Activated CD4-positive, alpha-beta memory T cell treated with anti-CD3 and anti-CD28 coated beads, Interleukin-2, amount 10 ng/mL, durations not matched to agents 7 days and 5 days (primary cell): ENCODE measurements at places on chromosomes 13 and 19.
A peak's percentile ranks its signal among the peaks of the same experiment; 100 is the strongest.

- DNase-seq, result no peak
Measured at GRCh38 chr13:44199627-44200207, 173.9 kb upstream of the SERP2 start.

- no peak for DNase-seq
Measured at GRCh38 chr13:74004109-74004508, 130.1 kb downstream of the KLF12 start.

- peak; percentile 28 for DNase-seq
Measured at GRCh38 chr19:11435833-11436313, 438 bp downstream of the PRKCSH start.

DNA sequence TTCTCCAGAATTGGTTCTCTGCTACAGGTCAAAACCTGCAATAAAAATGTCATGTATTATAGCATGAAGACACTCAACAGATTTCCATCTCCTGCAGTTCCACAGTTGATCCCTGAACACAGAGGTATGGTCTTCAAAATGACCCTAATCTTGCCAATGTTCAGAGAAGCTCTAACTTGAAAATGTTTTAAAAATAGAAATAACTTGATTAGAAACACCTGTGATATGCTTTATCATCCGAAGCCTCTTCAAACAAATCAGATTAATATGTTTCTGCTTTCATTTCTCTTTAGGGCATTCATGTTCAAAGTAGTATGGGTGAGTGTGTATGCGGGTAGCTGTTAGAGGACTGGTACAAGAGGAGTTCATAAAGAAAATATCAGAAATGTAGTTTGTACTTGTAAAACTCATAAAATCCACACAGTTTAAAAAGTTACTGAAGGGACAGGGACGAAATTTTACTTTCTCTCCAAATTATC is 60.4 kb downstream of the KCNRG start:
- no peak for DNase-seq

- DNase-seq, result no peak
Measured at GRCh38 chr19:9903336-9903735, 33.0 kb downstream of the OLFM2 start.

DNA sequence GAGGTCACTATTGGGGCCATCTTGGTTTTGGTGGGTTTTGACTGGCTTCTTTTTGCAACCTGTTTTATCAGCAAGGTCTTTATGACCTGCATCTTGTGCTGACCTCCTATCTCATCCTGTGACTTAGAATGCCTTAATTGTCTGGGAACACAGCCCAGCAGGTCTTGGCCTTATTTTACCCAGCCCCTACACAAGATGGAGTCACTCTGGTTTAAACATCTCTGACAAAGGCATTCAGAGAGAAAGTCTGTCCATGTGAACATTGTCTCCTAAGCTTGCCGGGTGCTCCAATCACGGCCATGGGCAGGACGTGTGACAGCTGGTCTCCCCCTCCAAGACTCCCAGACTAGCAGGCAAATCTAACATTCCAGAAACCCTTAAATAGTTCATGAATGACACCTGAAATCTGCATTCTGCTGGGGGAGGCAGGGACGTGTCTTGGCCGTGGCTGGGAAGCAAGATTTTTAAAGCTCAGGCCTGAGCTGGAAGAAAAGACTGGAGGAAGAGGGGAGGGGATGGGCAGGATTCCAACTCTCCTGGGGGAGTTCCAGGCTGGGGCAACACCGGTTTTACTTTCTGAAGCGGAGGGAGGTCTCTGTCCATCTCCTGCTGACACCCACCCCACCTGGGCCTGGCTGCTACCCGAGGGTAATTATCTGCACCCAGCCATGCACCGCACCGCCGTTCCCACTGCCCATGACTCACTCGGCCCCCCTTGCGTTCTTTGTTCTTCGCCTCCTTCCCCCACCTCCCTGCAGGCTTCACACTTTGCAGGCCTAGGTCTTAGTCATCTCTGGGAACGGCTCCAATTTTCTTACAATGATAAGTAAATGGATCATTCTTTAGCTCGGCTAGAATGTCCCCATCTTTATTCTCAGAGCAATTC is 11.6 kb upstream of the OR1M1 start:
- no peak for DNase-seq

DNA sequence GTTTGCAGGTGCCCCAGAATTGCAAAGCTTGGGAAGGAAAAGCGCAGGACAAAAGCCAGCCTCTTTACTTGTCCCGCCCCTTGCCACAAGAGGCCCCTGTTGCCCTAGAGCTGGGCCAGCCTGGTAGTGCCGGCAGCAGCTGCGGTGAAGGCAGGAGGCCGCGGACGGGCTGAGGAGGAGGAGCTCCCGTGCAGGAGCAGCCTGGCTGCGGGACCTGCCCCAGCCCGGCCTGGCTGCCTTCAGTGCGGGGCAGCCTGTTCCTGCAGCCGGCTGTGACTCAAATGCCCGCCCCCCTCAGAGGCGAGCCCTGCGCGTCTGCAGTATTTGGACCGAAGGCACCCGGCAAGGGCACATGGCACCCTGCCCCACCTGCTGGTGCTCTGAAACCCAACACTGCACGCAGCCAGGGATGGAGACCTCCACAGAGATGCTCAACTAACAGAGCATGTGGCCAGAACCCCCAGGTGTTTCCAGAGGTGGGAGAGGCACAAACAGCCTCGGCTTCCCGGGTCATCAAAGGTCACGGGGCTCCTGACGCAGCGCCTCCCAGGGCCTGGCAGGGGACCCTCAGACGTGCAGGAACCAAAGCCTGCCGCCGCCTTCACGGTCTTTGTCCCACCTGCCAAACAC is 29.7 kb downstream of the NAXD start:
- DNase-seq, result peak; percentile 64

GRCh38 chr19:35468637-35469036 is 20.6 kb downstream of the FFAR2 start:
- DNase-seq, result peak; percentile 77

DNA sequence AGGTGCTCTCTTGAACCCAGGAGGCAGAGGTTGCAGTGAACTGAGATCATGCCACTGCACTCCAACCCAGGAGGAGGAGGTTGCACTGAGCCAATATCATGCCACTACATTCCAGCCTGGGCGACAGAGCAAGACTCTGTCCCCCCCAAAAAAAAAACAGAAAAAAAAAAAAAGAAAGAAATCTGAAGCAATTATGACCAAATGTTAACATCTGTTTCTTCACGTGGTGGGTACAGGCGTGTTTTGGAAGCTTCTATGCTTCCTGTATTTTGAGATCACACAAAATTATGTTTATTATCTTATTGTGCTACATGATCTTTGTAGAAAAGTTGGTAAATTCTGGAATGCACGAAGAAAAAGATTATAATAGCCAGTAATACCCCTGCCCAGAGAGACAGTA is 2.7 kb upstream of the ACP5 start:
- DNase-seq, result no peak

DNA sequence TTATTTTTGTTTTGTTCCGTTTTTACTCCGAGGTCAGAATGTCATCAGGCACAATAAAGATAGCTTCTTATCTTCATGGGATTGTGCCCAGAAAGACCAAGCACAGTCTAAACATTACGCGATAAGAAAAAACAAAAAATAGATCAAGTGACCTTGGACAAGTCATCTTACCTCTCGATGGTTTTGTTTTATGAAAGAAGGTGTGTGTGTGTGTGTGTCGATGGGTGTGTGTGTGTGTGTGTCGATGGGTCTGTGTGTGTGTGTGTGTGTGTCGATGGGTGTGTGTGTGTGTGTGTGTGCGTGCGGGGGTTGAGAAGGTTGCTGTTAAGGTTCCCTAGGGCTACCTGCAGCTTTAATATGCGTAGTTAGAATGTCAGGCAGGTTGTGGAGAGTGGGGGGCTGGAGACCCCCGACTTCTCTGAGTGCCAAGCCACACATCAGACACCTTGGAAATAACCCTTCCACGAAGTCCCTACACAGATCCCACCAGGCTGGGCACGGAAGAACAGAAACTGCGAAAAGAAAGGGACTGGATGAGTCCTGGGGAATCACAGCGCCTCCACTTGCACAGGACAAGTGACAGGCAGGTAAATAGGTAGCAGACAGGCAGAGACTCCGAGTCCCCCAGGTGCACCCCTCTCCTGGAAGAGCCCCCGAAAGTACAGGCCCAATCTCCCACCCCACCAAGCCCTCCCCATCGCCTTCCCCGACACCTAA is 458 bp upstream of the ATP8A2 start:
- no peak for DNase-seq

DNA sequence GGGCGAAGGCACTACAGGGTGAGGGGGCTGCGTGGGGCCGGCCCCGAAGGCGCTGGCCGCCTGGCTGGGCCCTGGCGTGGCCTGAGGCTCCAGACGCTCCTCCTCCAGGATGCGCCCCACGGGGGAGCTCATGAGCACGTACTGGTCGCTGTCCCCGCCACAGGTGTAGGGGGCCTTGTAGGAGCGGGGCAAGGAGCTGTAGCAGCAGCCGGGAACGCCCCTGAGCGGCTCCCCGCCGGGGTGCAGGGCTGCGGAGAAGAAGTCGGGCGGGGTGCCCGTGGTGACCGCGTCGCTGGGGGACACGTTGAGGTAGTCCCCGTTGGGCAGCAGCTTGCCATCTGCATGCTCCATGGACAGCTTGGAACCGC is 3.0 kb downstream of the IRS2 start:
- DNase-seq, result no peak

DNA sequence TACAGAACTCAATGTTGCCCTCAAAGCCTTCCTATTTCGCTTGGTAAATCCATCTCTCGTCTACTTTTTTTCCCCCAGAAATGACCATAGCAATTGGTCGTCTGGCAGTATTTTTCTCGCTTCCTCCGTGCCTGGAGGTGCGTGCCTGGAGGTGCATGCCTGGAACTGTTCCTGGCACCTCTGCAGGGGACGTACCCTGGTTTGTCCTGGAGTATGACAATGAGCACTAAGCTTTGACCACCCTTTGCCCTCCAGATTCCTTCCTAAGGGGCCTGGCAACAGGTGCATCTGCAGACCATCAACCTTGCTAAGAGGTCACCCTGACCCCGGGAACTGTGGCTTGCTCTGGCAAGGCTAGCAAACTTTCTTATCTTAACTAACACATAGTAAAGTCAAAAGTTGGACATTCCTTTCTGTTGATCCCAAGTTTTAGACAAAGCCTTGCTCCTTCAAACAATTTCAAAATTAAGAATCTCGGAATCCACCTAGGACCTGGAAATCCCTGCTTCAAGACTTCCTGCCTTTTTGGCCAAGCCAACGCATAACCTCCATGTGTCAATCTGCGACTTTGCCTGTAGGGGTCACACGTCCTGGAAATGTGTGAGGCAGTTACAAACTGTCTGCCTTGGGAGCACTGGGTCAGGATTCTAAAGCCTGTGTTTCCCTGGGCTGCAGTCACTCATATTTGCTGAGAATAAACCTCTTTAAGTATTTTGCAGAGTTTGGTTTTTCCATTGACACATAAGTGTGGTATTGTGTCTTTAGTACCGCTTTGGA is 28.8 kb upstream of the TUBGCP3 start:
- peak; percentile 27 for DNase-seq

DNA sequence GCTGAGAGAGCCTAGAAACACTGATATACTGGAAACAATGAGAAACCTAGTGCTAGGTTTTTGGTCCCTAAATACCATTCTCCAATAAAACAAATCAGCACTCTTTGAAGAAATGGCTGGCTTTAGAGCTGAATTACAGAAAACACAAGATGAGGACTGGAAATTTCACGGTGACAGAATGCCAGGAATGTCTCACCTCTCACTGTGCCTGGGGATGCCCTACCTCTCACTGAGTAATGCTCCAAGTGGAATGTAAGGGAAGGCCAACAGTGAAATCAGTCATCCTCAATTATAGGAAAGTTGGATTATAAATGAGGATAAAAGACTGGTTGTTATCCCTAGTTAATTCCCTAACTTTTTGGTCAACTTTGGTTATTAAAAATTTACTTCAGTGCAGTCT is 259.0 kb downstream of the NALCN start:
- no peak for DNase-seq

DNA sequence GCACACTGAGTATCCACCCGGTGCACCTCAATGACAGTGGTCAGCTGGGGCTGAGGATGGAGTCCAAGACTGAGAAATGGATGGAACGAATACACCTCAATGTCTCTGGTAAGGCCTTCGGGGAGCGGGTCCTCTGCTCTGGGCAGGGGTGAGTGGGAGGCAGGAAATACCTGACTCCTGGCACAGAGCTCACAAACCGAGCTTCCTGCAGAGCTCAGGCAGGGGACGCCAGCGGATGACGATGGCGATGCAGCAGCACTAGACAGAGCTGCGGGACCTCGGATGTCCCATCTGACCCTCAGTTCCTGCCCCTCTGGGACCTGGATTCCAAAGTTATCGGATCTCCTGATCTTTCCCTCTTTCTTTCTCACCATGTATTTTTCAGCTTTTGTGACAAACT is 3.8 kb downstream of the CD22 start:
- no peak for DNase-seq

- DNase-seq, result no peak
Measured at GRCh38 chr13:102968572-102969228, 97.5 kb downstream of the SLC10A2 start.

GRCh38 chr13:67935626-67936025 is 705.5 kb upstream of the PCDH9 start:
- no peak for DNase-seq

- no peak for DNase-seq
Measured at GRCh38 chr13:48231080-48231479, 1.9 kb upstream of the ITM2B start.

DNA sequence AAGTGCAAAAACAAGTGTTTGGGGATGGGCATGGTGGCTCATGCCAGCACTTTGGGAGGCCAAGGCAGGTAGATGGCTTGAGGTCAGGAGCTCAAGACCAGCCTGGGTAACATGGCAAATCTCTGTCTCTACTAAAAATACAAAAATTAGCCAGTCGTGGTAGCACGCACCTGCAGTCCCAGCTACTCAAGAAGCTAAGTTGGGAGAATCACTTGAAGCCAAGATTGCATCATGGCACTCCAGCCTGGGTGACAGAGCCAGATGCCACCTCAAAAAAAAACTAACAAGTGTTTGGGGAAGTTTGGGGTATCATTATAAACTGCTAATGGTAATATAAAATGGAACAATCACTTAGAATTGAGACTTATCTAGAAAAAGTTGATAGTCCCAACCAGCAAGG is 24.6 kb downstream of the XPO4 start:
- no peak for DNase-seq

GRCh38 chr19:58154287-58154678 is 3.7 kb upstream of the ZNF329 start:
- DNase-seq, result no peak

DNA sequence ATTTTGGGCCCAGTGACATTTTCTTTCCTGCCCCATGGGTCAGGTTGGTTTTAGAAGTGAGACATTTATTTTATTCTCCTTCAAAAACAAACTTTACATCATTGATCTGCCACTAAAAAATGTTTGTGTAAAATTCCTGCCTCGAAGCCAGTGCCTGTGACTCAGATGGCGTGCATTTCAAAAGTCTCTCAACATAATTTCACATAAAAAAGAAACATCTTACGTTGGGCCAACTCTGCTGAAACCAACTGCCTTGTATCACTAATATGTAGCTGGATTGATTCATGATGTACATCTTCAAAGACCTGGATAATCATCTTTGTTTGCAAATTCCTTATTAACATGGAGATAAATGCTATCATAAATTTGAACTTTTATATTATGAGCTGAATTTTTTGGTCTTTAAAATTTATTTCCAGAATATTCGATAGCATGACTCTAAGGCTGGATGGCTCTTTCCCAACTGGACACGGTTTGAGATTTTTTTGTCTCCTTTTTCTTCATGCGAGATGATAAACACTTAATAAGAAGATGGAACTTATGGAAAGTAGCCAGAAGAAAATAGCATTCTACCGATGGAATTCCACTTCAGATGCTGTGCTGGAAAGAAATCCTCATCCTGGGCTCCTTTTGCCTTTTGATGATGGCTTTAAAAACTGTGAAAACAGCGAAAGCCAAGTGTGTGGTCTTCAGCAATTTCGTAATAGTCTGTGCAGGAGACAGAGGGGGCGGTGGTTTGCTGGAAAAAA is 420.5 kb downstream of the FGF9 start:
- no peak for DNase-seq
